Stimulated activated naive CD4-positive, alpha-beta T cell (primary cell): ENCODE measurements at places on chromosomes 11 and 22.
A peak's percentile ranks its signal among the peaks of the same experiment; 100 is the strongest.

GRCh38 chr11:78338138-78338537, 79.5 kb downstream of the GAB2 start:
- DNase-seq: no peak

GRCh38 chr11:132531921-132532320, 1000.4 kb downstream of the OPCML start:
- DNase-seq: no peak

- DNase-seq: no peak
These were observed 1.3 kb downstream of the GNG3 start for GRCh38 chr11:62708793-62709192.

DNA sequence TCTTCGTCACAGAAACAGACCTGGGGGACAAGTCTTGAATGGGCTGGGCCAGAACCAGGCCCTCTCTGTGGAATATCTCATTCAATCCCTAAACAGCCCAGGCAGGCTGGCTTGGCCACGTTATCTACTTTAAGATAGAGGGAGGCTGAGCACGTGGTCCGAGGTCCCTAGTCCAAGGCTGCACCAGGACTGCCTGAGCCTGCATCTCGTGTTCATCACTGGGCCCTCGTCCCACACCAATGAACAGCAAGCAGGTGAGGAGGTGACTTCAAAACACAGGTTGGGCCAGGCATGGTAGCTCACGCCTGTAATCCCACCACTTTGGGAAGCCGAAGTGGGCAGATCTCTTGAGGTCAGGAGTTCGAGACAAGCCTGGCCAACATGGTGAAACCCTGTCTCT, 20.3 kb upstream of the FGF3 start:
- no peak for DNase-seq

DNA sequence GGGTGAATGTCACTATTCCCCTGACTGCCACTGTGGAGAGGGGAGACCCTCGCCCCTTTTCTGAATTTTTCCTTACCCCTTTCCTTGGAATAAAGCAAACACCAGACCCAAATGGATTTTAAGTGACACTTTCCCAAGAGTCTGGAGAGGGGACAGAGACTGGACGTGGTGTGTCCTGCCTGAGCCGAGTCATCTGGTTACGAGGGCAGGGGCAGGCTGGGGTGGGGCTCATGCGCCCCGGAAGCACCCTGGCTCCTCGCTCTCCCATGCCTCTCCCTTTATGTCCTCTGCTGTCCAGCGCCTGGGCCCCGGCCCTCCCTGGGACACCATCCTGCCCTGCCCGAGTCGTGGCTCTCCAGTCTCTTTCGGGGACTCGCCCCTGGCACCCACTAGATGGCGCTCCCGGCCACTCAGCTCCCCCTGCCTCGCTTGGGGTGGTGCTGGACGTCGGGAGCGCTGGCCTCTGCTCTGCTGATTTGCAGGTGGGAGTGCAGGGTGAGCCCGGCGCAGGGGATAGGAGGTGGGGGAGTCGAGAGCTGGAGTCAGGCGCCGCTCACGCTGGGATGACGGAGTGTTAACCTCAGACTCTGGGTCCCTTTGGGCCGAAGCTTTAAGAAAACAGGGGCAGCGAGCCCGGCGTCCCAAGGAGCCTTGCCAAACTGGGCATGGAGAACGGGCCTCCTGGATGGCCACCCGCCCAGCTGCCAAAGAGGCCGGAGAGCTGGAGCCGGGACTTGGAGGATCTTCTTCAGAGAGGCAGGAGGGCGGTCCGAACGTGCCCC, 89.8 kb downstream of the RPS6KA4 start:
- peak; percentile 20 for DNase-seq

- no peak for DNase-seq
These were observed 9.4 kb downstream of the SYTL2 start for GRCh38 chr11:85801527-85801926.

GRCh38 chr11:108341654-108342053, 118.8 kb downstream of the ATM start:
- DNase-seq: no peak

GRCh38 chr11:77410076-77410827, 63.6 kb downstream of the PAK1 start:
- DNase-seq: no peak

DNA sequence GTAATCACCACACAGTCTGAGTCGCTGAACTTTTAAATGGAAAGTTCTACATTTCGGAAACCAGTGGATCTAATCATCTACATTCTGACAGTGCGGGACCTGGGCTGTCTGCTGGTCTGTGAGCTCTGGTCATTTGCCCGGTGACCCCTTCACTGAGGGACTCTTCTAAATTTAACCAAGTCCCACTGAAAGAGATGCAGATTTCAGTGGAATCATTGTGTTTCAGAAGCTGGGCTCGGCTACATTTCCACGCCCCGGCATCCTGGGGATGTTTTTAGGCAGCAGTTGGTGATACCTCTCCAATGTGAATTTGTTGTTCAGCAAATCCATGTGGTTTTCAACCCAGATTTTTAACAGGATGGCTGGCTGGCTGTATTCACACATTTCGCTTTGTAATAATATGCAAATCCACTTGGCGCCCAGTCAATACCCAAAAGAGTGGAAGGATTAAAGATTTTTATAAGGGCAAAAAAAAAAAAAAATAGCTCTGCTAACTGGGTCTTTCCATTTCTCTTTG, 145.5 kb upstream of the RASSF10 start:
- DNase-seq: no peak
